ENCODE measurements at places on chromosomes 1 and 21.

DNA sequence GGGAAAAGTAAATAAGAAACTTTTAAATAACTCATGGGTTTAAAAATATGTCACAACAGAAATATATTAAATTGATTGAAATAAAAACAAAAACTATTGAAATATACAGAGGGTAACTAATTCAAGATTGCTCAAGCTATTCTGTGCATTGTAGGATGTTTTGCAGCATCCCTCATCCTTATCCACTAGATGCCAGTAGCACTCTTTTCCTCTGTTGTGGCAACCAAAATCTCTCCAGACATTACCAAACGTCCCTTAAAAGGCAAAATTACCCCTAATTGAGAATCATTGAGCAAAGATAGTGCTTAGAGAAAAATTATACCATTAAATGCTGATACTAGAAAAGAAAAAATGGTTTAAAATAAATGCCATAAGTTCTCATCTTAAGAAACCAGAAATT, 682.6 kb downstream of the RWDD3 start:
- no peak for DNase-seq

- no peak for DNase-seq
These were observed 25.6 kb upstream of the IL20 start for GRCh38 chr1:206839857-206840256.

DNA sequence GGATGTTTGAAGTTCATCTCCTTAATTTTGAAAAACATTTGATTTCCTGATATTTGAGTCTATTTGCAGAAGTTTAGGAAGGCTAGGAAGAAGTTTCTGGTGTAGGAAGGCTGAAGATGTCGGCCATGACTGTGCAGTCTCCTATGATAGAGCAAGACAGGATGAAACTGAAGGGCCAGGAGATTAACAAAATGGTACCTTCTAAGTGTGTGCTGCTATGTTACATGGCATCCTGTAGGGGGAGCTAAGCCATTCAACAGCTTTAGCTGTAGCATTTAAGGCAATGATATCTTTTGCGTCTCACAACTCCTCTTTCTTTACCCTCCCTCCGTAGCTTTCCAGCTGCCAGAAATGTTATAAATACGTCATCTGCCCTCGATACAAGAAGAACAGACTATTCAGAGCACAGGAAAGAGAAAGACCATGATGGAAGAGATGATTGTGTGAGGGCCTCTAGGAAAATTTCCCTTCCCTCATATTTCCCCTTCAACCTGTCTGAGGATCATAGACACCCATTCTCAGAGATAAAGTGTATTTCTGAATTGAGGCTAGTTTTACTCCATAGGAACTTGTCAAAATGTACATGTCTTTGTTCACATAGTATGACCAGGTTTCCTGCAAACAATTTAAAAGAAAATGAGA, 61.1 kb downstream of the XCL1 start:
- DNase-seq: no peak

DNA sequence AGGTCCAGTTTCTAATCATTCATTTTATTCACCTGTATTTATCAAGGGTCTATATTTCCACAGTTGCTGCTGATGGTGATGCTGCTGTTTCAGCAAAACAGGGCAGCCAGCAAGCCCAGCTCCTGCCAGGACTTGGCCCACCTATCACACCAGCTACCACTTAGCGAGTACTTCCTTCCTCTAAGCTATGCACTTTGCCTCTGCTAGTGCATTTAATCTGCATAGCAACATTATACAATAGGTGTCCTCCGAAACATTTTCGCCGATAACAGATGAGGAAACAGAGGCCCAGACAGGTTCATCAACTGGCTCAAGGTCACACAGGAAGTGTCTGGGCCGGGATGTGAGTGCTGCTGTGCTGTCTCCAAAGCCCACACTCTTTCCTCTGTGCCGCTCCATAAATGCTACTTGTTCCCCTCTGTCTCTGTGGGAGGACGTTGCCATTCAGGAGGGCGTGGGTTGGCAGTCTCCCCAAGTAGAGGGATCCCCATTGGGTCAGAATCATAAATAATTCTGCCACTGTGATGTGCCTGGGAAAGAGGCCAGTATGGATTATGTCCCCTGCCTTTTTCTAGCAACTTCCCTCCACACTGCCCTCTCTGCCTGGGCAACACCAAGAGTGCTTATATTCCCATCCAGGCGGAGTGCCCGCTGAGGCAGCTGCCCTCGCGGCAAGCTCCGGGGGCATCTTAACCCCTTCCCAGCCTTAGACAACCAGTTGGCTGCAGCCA, 9.4 kb upstream of the PLEKHA6 start:
- no peak for DNase-seq

GRCh38 chr21:34061983-34062382, 11.4 kb upstream of the MRPS6 start:
- DNase-seq: no peak

DNA sequence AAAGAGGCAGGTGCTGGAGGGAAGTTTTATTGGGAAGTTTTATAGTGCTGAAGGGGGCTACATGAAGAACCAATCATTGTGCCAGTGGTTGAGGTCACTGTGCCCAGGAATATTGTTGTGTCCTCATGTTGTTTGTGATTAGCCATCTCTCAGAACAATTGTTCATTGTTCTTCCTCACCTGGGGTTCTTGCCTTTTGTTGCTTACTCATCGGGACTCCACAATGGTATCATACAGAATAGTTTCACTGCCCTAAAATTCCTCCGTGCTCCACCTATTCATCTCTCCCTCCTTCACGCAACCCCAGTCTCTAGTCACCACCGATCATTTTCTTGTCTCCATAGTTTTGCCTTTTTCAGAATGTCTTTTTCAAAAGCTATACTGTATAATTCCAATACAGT, 38.9 kb upstream of the CDC14A start:
- no peak for DNase-seq

GRCh38 chr1:78492386-78492950, 1.7 kb downstream of the PTGFR start:
- no peak for DNase-seq

DNA sequence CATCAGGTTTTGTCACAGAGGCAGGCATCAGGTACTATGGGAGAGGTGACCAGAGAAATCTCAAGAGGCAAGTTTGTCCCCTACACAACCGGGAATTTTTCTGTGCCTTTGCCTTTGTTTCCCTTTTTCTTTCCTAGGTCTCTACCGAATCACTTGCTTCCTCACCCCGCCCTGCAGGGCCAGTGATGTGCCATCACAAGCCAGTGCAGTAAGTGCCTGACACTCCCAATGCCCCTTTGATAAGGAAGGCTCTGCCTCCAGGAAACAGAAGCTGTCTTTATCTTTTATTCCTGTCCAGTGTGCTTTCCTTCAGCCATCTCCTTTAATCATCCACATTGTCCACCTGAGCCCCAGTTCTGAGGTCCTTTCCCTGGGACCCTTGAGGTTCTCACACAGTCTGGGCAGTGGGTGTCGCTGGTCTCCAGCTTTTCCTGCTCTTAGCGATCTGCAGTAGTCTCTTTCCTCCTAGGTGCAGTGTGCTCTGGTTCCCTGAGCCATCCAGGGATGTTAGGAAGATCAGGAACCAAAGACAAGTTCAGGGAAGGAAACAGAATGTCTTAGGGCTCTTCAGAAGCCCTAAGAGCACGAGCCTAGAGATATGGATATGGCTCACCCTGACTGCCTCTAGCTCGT, 36.6 kb downstream of the GJA5 start:
- DNase-seq: peak; percentile 29

- no peak for DNase-seq
These were observed 352.0 kb downstream of the PLPP3 start for GRCh38 chr1:56227401-56227800.

DNA sequence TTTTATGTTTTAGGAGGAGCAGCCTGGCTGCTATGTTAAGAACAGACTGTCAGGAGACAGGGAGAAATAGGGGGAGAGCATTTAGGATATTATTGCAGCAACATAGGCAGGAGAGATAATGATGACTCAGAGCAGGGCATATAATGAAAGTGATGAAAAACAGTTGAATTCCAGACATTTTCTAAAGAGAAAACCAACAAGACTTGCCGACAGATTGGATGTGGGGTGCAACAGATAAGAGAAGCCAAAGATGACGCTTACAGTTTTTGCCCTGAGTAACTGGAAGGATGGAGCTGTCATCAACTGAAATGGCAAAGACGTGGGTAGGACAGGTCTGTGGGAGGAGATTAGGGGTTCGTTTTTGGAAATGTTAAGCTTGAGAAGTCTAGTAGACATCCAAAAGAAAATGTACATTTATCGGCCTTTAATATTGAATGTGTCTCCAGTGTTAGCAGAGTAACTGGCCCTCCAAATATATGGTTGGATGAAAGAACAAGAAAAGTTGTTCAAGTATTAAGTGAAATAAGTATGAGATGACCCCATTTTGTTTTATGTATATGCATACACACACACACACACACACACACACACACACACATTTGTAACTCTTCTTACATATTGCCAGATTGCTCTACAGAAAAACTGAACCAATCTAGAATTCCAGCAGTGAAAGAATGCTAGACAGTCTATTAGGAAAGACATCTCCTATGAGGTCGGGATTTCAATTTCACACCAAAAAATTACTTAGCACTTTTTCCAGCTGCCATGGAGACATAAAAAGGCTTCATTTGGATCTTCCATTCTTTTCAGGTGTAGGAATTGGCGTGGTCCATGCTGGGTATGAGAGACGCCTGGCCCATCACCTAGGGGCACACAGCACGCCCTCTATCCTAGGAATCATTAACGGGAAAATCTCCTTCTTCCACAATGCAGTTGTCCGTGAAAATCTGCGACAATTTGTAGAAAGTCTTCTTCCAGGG, 17.2 kb downstream of the DNAJC16 start:
- no peak for DNase-seq

DNA sequence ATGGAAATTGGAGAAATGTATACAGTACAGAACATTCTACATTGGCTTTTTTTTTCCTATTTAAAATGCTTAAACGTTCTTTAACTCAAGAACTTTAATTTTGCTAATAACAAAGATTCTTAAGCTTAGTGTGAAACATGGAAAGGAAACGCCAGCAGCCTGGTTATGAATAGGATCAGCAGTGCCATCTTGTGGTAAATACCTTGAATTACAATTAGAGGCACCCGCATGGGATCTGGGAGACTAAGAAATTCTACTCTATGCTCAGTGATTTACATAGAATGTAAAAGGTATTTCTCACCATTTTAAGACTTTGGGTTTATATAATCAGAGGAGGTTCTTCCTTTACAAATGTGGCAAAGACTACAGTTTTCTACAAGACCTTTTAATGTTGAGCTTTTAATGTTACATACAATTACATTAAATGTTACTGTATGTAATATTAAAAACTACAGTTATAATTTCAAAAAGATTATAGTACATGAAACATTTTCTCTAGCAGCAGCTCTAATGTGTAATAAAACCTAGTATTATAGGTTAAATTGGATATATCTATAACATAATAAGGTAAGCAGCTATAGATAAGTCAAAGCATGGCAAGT, 32.1 kb upstream of the APOBEC4 start:
- peak; percentile 35 for DNase-seq

DNA sequence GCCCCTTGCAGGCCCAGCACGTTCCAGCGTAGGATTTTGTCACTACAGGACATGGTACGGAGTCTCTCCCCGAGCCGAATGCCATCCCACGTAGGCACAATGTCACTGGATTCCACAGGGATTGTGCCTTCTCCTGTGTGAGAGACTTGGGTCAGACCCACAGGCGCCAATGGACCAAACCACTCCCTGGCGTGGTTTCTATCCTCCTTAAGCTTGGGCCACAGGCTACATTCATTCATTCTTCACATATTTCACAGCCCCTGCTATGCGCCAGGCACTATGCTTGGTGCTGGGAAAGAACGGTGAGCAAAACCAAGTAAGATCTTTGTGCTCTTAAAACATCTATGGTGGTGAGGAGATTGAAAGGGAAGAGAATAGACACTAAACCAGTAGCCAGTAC, 18.7 kb downstream of the CHRNB2 start:
- DNase-seq: no peak

DNA sequence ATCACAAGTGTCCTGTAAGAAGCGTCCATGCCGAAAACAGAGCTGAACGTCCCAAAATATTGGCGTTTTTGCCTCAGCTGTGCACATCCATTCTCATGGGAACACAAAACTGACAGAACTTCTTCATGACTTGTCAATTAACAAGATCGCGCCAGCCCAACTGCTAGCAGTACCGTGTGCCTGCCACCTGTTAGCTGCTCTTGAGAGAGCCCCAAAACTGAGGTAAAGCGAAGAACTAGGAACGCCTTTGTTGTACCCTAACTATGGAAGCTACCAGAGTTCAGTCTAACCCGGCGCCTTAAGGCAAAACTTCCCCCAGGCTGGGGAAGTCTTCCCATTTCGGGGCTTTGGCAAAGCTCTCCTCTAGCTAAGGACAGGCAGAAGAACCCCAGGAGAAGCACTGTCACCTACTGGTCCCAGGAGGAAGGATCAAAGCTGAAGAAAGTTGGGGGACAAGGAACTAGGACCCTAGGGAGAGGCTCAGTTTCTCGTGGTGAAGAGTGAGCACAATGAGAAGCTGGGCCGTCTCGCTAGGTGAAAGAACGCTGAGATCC, 719 bp downstream of the EYA3 start:
- no peak for DNase-seq

GRCh38 chr1:57041901-57042300, 76.1 kb upstream of the C8B start:
- no peak for DNase-seq

- no peak for DNase-seq
These were observed 32.3 kb downstream of the RAB3GAP2 start for GRCh38 chr1:220239966-220240365.

GRCh38 chr1:174743654-174744561, 255.8 kb upstream of the CACYBP start:
- DNase-seq: no peak

DNA sequence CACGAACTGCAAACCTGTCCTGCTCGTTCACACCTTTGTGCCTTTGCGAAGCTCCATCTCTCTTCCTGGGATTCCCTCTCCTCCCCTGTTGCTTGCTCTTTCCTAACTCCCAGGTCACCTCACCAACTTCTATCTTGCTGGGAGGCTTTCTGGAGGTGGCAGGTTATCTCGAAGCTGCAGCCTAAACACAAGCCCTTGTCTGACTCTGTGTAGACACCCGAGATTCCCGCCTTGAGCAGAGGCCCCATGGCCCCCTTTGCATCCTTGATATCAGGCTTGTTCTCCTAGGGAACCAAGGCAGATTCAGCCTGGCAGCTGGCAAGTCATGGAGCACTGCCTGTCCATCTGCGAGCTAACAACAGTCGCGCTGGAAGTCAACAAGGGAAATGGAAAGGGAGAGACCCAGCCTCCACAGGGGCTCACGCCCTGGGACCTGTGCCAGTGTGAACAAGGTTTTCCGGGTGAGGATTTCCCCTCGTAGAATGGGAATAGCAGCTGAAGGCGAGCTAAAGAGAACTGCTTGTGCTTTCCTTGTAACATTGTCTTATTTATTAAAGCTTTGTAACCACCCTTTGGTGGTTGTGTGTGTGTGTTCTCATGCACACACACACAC, 109.5 kb upstream of the JUN start:
- no peak for DNase-seq

DNA sequence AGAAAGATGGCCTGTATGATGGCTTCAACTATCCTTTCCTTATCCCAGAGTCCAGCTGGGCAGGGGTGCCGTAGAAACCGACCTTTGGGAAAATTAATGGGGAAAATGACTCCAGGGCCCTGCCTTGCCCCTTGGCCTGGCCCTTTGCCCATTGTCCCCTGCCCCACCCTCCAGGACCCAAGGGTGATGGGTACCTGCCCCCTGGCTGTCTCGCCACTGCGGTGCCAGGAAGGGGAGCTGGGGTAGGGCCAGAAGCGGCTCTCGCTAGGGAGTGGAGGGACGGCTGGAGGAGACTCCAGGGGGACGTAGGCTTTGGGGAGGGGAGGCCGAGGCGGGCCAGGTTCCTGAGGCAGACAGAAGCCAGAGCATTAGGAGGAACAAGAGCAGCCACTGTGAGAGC, 29.1 kb upstream of the GOLT1A start:
- DNase-seq: no peak

All from mucosa of gallbladder (tissue), 1 donor.